ENCODE measurements at places on chromosomes 3 and 15.

DNA sequence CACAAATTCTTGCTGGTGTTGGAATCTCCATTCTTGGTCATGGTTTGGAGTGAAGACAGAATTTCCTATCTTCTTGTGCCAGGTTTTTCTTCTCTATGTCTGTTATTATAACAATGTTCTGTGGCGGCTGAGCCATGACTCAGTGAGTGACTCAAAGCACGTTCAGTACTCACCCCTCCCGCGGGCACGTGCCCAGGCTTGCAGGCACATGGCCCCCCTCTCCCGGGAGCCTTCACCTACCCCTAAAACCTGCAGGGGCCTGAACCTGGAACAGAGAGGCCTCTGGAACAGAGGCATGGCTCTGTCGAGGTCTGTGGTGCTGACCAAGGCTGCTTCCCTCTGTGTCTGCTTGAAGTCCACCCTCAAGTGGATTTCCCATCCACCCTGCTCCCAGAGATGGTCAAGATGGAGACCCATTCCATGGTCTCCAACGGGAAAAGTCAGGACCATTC lies 27.6 kb downstream of the PLXNB1 start:
- DNase-seq, result no peak

DNA sequence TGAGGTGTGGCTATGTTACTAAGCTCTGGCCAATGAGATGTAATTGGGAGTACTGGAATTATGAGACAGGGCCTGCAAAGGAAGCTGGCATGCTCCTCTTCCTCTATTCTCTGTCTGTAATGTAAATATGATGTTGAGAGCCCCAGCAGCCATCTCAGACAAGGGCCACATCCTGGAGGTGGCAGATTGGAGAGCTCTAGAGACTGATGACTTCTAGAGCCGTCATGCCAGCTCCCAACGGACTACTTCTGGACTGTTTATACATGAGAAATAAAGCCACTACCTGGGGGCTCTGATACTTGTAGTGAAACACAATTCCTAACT lies 19.7 kb downstream of the PLD1 start:
- DNase-seq, result no peak

GRCh38 chr3:184676927-184677326 lies 34.9 kb downstream of the MAGEF1 start:
- no peak for DNase-seq

- DNase-seq, result no peak
Observed at GRCh38 chr15:59366333-59367021, 6.2 kb downstream of the MYO1E start.

GRCh38 chr15:93523481-93523880 lies 434.5 kb upstream of the RGMA start:
- no peak for DNase-seq

GRCh38 chr3:5160321-5160720 lies 27.2 kb upstream of the EDEM1 start:
- no peak for DNase-seq

All from activated CD4-positive, alpha-beta T cell treated with anti-CD3 and anti-CD28 coated beads, Interleukin-2, Interleukin-6, amounts not matched to agents 100 ng/mL and 50 ng/mL, durations not matched to agents 16 hours and 8 hours (primary cell).